ENCODE measurements at places on chromosomes 7 and 10.

GRCh38 chr7:112084520-112084971, 121.7 kb downstream of the DOCK4 start:
- no peak for DNase-seq

- no peak for DNase-seq
These were observed 54.0 kb upstream of the MXI1 start for GRCh38 chr10:110153396-110153795.

GRCh38 chr10:101106351-101106750, 24.7 kb upstream of the TLX1 start:
- no peak for DNase-seq

- no peak for DNase-seq
These were observed 97.1 kb downstream of the TCF7L2 start for GRCh38 chr10:113047151-113047550.

DNA sequence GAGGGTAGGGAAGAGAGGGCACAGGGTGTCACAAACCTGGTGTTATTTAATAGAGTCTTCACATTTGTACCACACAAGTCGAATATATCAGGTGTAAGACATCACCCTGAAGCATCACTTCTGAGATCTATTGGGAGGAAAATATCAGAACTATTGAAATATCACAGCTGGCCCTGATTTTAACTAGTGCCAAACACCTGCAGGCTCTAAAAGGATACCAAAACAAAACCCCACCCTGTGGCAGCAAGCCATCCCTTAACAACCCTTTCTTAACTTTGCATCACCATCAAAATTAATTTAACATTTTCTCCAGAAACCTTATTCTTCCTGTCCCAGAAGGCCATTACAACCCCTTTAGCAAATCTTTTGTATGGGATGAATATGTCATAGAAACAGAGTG, 365.4 kb downstream of the SUGCT start:
- DNase-seq = no peak

DNA sequence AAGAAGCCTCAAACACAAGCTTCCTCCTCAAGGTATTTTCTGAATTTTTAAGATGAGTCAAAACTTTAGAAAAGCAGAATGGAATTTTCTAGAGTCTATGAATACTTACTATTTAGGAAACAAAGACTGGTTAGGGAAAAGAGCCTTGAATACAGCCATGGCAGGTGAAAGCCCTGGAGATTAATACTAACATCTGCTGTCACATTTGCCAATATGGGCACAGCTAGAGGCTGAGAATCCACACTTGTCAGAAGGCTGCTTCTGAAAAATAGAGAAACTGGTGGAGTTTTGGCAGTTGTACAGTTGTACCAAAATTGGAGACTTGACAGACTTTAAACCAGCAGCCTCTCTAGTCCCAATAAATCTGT, 24.3 kb upstream of the CNNM1 start:
- DNase-seq = no peak

DNA sequence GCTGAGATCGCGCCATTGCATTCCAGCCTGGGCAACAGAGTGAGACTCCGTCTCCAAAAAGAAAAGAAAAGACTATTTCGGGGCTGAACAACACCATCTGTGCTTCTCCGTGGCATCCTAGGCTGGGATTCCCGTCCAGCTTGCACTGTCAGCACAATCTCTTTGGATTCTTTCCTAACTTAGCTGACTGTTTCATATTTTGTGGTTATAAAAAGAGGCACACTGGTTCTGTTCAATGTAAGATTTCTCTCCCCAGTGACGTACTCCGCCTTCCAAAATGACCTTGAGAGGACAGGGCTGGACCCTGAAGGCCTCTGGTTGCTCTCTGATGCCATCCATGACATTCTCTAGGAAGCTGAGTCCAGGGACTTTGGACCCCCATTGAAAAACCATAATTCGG, 8.8 kb downstream of the ZNHIT1 start:
- DNase-seq = no peak

- DNase-seq = no peak
These were observed 55.2 kb upstream of the SLC26A5 start for GRCh38 chr7:103501206-103501605.

GRCh38 chr7:17041324-17041723, 159.5 kb upstream of the AGR3 start:
- DNase-seq = no peak

GRCh38 chr10:6513476-6513875, 66.6 kb downstream of the PRKCQ start:
- DNase-seq = no peak

DNA sequence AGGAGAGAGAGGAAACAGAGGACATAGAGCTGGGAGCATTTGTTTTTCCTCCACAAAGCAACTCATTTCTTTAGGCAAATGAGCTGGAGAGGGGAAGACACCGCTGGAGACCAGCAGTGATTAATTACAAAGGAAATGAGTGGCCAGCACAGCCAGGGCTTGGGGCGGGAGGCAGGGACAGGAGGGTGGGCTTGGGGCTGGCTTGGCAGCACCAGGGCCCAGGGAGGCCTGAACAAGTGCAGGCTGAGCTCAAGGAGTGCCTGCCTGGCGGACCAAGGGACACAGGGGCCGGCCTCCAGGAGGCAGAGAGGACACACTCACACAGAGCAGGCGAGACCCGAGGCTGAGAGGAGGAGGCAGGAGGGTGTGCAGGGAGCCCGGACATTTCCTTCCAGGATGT, 149.0 kb upstream of the UNC5B start:
- no peak for DNase-seq

DNA sequence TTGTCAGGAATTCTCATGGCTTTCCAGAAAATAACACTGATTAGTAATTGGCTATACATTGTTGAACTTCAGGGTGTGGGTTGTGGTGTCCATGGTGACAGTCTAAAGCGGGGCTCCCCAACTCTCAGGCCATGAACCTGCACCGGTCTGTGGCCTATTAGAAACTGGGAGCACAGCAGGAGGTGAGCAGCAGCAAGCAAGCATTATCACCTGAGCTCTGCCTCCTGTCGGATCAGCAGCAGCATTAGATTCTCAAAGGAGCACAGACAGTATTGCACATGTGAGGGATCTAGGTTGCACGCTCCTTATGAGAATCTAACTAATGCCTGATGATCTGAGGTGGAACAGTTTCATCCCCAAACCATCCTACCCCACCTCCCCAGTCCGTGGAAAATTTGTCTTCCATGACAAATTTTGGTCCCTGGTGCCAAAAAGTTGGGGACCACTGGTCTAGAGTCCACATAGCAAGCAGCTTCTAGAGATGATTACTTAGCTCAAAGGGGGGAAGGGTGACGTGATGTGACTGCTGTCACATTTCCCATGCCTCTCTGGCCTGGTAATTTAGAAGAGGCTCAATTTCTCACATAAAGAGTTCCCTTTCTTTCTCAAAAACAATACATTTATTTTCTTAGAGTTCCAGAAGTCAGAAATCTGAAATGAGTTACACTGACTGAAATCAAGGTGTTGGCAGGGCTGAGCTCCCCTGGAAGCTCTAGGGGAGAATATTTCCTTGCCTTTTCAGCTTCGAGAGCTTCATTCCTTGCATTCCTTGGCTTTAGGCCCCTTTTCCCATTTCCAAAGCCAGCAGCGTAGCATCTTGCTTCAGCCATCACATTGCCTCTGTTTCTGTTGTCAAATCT, 17.6 kb upstream of the FAM221A start:
- DNase-seq = no peak

- DNase-seq = no peak
These were observed 74.2 kb upstream of the LRRC4 start for GRCh38 chr7:128105228-128106022.

- DNase-seq = no peak
These were observed 66.2 kb upstream of the C10orf90 start for GRCh38 chr10:126736727-126737126.
